ENCODE measurements at places on chromosomes 3 and 15.

DNA sequence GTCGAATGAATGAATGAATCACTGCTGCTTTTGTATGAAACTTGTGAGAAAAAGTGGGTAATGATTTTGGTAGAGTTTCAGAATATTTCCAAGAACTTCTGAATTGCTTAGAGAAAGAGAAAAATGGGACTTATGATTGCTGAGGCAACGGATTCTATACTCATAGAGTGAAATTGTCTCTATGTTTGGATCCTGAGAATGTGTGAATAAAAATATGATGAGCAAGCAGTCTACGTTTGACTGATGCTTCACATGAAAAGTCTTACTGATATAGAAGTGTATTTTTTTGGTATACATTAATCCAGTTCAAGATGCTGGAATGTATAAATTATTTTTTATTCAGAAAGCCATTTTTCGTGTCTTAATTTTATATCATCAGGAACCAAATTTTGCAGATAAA, 441.1 kb downstream of the NLGN1 start:
- DNase-seq = no peak

DNA sequence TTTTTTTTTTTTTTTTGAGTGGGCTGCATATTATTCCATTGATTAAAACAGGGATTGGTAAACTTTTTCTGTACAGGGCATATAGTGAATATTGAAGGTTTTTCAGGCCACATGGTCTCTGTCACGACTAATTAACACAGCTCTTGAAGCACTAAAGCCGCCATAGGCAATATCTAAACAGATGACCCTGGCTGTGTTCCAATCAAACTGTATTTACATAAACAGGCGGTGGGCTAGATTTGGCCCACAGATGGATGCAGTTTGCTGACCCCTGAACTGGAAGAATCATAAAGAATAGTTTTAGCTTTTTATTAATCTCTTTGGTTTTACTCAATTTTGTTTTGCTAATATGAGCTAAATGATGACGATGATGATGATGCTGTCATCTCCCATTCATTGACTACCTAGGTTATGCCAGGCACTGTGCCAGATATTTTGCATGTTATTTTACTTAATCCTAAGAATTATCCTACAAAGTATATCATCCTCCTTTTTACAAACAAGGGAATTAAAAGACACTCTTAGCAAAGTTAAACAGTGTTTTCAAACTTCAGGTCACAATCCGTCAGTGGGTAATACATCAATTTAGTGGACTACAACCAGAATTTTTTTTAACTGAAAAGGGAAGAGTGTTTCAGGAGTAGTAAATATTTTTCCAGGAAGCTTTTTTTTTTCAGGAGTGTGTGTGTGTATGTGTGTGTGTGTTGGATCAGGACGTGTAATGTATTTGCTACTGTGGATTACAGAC, 54.3 kb downstream of the LMCD1 start:
- no peak for DNase-seq

GRCh38 chr3:184600685-184601377, 39.2 kb downstream of the EPHB3 start:
- no peak for DNase-seq

DNA sequence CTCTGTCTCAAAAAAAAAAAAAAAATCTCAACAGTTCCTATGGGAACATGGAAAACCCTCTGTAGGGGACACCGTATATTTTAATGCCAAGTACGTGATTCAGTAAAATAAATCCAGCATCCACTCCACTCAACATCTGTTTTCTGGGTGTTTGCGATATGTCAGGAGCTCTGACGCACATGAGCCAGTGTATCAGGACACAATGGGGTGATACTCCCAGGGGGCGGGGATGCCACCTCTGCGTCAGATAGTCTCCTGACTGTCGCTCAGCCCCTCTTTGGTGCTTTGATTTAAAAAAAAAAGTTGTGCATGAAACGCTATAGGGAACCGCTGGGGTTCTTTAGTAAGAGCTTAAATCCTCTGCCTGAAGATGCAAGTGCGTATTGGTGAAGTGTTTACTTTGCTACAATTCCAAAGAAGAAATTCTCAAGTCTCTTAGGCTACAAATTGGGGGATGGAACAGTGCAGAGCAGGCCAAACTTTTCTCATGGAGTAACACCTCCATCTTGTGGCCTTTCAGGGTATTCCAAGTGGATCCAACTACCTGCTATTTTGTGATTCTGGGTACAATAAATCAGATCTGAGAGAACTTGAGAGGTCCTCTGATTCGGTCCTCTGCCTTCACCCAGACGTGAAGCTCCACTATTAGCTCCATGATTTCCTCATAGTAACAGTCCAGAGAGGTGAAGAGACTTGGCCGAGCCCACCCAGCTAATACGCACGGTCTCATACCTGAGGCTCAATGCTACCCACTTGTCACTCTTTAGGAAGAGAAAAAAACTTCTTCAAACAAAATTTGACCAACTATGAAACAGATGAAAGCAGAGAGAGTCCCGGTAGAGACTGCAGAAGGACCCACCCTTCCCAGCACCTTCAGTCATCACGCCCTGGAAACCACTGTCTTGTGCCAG, 9.3 kb upstream of the NR2E3 start:
- no peak for DNase-seq

GRCh38 chr3:72182206-72182605, 397.3 kb upstream of the PROK2 start:
- no peak for DNase-seq

- DNase-seq = peak; percentile 72
Observed at GRCh38 chr3:195863121-195864061, 45.0 kb downstream of the TNK2 start.

GRCh38 chr3:124522082-124522625, 208.1 kb upstream of the UMPS start:
- DNase-seq = no peak

DNA sequence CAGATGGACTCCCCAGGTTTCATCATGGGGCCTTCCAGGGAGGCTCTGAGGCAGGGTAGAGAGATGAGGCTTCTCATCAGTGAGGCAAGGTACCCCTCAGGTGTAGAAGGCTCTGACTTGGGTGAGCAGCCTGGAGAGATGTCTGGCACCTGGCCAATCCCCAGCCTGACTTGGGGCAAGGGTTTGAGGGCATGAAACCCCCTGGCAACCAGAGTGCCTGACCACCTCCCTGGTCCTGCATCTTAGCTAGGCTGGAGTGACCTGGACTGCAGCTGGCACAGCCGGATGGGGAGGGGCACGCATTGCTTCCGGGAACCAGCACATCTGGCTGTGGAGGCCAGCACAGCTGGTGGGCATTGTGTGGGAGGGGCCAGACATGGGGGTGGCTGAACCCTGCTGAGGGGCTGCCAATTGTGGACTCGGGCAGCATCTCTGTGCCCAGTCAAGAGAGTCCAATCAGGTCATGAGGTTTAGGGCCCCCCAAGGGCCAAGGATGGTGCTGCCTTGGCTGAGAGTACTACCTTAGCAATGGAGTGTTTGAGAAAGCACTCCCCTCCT, 1.9 kb downstream of the ZBTB47 start:
- no peak for DNase-seq

DNA sequence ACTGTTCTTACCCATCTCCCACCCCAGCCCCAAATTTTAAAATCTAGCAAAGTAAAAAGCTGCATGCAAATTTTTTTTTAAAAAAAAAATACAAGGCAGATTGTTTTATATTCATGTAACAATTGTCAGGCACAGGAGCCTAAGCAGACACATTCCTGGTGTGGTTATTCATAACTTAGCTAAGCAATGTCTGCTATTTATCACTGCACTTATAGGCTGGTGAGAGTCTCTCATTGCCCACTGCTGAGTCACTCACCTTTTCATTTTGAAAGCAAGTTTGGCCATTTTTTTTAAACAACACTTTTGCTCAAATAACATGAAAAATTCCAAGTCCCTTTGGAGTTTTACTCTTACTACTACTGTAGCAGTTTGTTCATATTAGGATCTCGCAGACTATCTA, 413.9 kb downstream of the RBMS3 start:
- DNase-seq = no peak

DNA sequence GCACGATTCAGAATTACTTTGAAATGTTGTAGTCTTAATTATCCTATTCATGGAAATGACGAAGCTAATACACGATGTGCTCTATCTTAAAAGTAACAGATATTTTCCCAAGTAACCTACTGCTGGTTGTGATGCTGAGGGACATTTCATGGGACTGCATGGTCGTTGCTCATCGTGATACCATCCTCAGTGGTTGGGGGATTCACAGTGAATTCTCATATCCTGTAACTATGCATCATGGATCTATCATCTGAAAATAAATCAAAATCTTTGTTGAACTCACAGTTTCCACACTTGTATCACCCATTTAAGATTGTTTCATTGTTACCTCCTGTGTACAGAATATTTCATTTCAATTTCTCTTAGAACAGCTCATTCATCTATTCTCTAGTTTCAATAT, 84.7 kb downstream of the OPA1 start:
- DNase-seq = no peak
